ENCODE measurements at places on chromosomes 3 and 15.

- no peak for DNase-seq
Observed at GRCh38 chr3:170815340-170815739, 54.7 kb downstream of the RPL22L1 start.

- no peak for DNase-seq
Observed at GRCh38 chr15:96079041-96079440, 251.5 kb upstream of the NR2F2 start.

DNA sequence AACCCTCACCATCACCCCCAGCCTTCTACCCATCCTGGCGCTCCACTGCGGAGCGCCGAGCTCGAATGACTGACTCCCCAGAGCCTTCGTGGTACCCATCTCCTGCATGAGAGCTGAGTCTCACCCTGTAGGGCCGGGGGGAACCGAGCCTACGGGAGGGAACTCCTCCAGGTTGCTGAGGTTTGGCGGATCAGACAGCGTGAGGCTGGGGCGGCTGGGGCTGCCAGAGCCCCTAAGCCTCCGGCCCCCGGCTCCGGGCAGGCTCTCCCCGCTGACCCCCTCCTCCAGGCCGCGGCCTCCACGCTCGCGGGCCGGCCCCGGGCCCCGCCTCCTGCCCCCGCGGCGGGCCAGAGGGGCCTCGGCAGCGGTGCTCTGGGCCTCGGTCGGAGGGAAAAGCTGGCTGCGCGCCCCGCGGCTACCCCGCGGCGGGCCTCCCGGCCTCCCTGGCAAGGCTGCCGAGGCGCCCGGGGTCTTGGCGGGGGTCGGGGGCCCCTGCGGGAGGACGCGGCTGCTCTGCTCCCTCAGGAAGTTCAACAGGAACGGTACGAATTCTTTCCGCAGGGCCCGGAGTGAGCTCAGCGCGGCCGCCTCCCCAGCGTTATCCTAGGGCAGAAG, 643 bp downstream of the CDAN1 start:
- DNase-seq, result no peak

- DNase-seq, result no peak
Observed at GRCh38 chr3:56890448-56891091, 88.8 kb upstream of the ARHGEF3 start.

DNA sequence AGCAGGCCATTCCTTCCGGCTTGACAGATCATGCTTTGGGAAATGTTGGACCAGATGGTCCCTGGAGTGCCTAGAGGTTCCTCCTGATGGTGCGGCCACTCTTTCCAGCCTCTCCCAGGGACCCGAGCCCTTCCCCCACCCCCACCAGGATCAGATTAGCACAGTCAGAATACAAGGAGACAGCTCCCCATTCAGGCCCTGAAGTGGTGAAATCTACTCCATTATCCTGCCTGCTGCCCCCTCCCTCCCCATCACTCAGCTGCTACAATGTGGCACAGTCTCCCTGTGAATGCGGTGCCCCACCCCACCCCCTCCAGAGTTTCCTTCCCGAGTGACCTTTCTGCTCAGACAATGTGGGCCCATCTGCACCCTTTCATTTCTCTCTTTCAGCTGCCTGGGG, 29.4 kb downstream of the RNU5B-1 start:
- DNase-seq, result no peak

- no peak for DNase-seq
Observed at GRCh38 chr15:48622237-48622636, 23.3 kb downstream of the FBN1 start.

DNA sequence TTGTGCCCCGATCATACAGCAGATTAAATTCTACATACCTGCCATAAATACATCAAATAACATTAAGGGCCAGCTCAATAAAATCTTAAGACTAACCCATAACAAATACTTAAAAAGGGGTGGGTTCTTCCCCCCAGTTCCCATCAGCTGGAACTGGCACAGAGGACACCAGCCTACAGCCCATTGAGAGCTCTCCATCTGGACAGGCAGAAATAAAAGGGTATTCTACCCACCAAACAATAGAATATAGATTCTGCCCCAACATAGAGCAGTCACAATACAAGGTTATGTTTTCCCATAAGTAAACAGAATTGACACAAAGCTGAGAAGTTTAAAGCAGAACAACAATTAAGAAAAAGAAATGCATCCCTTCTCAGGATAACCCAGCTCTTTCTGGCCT, 11.9 kb downstream of the CPOX start:
- no peak for DNase-seq

DNA sequence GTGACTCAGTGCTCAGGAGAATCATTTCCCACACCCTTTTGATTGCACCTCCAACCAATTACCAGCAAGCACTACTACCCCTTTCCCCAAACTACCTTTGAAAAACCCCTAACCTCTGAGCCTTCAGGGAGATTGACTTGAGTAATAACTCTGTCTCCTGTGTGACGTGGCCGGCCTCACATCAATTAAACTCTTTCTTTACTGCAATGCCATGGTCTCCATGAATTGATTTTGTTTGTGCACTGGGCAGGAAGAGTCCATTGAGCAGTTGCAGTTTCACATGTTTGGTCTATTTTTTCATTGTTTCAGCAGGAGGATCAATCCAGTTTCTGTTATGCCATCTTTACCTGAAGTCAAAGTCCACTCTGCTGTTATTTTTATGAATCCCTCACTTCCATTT, 32.4 kb downstream of the SCN11A start:
- DNase-seq, result no peak

GRCh38 chr3:13300546-13301285, 119.4 kb downstream of the NUP210 start:
- DNase-seq, result no peak

GRCh38 chr3:15602146-15602536, 596 bp downstream of the BTD start:
- no peak for DNase-seq
